Osteocyte (in vitro differentiated cells): ENCODE measurements at places on chromosomes 1 and 21. TPM values are rescaled to one million over a fixed set of nuclear protein-coding genes. Genes with fewer than 3 reads are reported as not detected.

DNA sequence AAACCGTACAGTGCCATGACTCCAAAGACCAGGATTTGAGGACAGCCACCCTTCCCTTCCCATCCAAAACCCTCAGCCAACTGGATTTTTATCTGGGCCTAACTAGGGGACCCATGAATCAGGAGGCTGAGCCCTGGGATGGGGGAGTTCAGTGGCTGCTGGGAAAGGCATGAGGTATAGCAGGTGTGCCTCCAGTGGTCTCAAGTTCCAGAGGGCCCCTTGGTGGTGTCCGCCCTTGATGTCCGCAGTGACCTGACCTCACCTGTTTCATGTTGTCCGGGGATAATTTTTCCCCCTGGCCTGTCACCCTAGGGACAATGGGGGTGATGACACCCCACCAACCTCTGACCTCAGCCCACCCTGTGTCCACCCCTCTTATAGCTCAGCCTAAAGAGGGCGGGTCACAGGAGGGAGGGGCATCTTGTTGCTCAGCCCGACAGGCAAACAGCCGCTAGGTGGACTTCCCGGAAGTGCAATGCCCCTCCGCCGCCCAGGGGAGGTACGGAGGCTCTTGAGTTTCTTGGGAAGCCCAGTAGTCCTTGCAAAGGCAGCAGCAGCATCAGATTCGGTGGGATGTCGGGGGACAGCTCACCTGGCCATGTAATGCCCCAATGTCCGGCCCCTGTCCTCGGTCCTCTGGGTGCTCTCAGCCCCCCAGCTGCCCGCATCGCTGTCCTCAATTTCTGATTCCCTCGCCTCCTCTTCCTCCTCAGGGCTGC is 13.8 kb upstream of the IL22RA1 start:
- H3K4me3 ChIP-seq = no peak overlapping the region
- no peak overlapping the region for H3K27ac ChIP-seq
- no peaks in the 10 kb centered on the region for H3K36me3 ChIP-seq
- peaks cover 18% of the 10 kb centered on the region for H3K27me3 ChIP-seq
- no peaks in the 10 kb centered on the region for H3K4me1 ChIP-seq
- no peak for DNase-seq

Gene RUSC1
- 34.4 and 35.4 TPM in 2 replicates for total RNA-seq

DNA sequence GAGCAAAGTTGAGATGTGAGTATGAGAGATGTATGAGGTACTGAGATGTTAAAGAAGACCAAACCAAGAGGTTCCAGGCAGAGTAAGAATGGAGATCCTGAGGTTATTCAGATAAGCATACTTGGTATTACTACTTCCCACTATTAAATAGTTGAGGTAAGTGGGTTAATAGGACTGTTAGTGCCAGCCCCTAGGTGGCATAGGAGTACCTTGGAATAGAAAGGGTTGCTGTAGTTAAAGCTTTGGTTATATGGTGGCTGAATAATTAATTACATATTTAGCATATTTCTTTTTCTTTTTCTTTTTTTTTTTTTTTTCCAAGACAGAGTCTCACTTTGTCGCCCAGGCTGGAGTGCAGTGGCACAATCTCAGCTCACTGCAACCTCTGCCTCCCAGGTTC is 397.9 kb upstream of the TMPRSS15 start:
- H3K27me3 ChIP-seq = no peaks in the 10 kb centered on the region
- DNase-seq = no peak
- peaks cover 3% of the 10 kb centered on the region for H3K4me1 ChIP-seq
- no peak overlapping the region for H3K4me3 ChIP-seq
- no peak overlapping the region for H3K27ac ChIP-seq

Gene DUSP23
- total RNA-seq = 10.5 and 16.5 TPM in 2 replicates

Gene C1orf50
- total RNA-seq = 5.3 and 5.6 TPM in 2 replicates

GRCh38 chr21:24423546-24423945 is 1183.7 kb downstream of the MRPL39 start:
- no peaks in the 10 kb centered on the region for H3K4me1 ChIP-seq
- no peak overlapping the region for H3K27ac ChIP-seq
- H3K27me3 ChIP-seq = no peaks in the 10 kb centered on the region
- H3K36me3 ChIP-seq = no peaks in the 10 kb centered on the region
- DNase-seq = no peak

GRCh38 chr1:32773018-32773763 is 44.0 kb downstream of the YARS1 start:
- no peaks in the 10 kb centered on the region for H3K27me3 ChIP-seq
- peaks cover 27% of the 10 kb centered on the region for H3K36me3 ChIP-seq

GRCh38 chr21:40208948-40209345 is 341.7 kb downstream of the PCP4 start:
- no peaks in the 10 kb centered on the region for H3K36me3 ChIP-seq
- H3K4me3 ChIP-seq = no peak overlapping the region
- no peaks in the 10 kb centered on the region for H3K4me1 ChIP-seq
- DNase-seq = no peak

DNA sequence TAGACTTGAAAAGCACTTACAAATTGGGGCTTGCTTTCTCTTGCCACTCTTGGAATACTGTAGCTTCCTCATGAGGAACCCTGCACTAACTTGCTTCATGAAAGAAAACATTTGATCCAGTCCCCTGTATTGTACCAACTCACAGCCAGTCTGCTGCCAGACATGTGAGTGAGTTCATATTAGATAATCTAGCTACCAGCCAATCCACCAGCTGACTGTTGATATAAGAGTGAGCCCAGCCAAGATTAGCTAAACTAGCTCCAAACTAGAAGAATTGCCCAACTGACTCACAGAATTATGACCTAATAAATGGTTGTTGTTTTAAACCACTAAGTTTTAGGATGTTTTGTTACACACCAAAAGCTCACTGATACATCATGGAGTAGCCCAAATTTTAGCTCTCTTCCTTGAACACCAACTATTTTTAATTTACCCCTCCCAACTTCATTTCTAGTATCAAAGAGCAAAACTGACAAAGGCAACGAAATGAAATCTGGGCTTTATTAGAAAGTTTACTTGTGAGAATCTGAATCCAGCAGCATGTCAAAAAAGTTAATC is 6.6 kb upstream of the RGS8 start:
- H3K36me3 ChIP-seq = peaks cover 2% of the 10 kb centered on the region
- no peaks in the 10 kb centered on the region for H3K4me1 ChIP-seq
- no peak overlapping the region for H3K27ac ChIP-seq
- H3K4me3 ChIP-seq = no peak overlapping the region

DNA sequence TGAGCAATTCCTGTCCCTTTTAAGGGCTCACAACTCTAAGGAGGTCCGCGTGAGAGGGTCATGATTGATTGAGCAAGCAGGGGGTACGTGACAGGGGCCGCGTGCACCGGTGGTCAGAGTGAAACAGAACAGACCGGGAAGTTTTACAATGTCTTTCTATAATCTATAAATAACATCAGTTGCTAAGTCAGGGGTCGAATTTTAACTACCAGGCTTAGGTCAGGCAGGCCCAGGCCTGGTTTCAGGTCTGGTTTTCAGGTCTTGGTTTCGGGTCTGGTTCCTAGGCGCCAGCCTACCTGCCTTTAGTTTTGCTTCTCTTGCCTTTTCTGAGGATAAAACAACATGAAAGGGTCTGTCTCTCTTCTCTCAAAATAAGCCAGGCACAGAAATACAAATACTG is 476.0 kb upstream of the CAMK1G start:
- H3K36me3 ChIP-seq = no peaks in the 10 kb centered on the region
- no peak overlapping the region for H3K27ac ChIP-seq
- DNase-seq = no peak
- H3K4me1 ChIP-seq = peaks cover 24% of the 10 kb centered on the region
- no peak overlapping the region for H3K4me3 ChIP-seq

GRCh38 chr1:208637181-208637580 is 393.0 kb upstream of the PLXNA2 start:
- H3K27ac ChIP-seq = no peak overlapping the region
- no peaks in the 10 kb centered on the region for H3K36me3 ChIP-seq
- DNase-seq = no peak
- peaks cover 6% of the 10 kb centered on the region for H3K27me3 ChIP-seq

GRCh38 chr1:94806441-94806871 is 13.7 kb upstream of the SLC44A3 start:
- no peak overlapping the region for H3K4me3 ChIP-seq
- no peaks in the 10 kb centered on the region for H3K36me3 ChIP-seq
- H3K27ac ChIP-seq = no peak overlapping the region
- H3K4me1 ChIP-seq = peaks cover 12% of the 10 kb centered on the region
- H3K27me3 ChIP-seq = peaks cover 2% of the 10 kb centered on the region
- DNase-seq = no peak

GRCh38 chr1:85245891-85246290 is 13.6 kb downstream of the C1orf52 start:
- H3K27ac ChIP-seq = no peak overlapping the region
- H3K27me3 ChIP-seq = no peaks in the 10 kb centered on the region
- H3K4me3 ChIP-seq = no peak overlapping the region
- no peak for DNase-seq
- H3K36me3 ChIP-seq = peaks cover 7% of the 10 kb centered on the region

DNA sequence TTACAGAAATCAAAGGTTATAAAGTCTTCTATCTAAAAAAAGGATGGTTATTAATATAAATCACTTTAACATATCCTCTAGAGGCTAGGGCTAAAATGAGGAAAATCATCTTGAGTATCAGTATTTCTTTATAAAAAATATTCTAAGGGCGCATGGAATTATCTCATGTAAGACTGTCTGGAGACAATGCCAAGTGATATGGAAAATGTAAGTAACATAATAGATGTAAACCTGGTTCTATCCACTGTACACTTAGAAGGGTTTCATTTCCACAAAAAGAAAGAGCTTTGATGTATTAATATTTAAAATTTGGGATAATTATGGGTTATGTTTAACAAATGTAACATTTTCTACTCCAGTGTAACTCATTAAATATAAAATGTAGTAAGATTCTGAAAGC is 95.9 kb upstream of the DPH5 start:
- no peaks in the 10 kb centered on the region for H3K36me3 ChIP-seq
- no peak overlapping the region for H3K4me3 ChIP-seq
- no peak for DNase-seq
- no peaks in the 10 kb centered on the region for H3K4me1 ChIP-seq
